LoVo (cell line): ENCODE measurements at places on chromosomes 1 and 21.

DNA sequence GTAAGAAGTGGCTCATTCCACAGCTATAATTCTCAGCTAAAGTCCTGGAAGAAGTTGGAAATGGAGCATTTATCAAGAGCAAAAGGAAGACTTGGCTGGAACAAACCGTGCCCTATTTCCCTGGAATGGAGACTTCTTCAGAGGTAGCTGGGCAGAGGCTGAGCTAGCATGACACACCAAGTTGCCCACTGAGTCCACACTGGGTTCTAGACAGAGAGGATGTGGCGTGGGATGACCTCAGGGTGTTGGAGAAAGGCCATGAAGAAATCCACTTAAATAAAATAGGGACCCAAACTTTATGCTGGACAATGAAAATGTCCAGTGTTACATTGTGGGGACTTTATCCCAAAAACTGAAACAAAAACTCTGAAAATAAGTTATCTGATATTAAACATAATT, 116.2 kb downstream of the KCNJ6 start:
- DNase-seq = no peak

GRCh38 chr1:169426174-169426705, 1.0 kb downstream of the CCDC181 start:
- no peak for DNase-seq

- DNase-seq = no peak
Measured at GRCh38 chr1:243842161-243842560, 7.9 kb downstream of the AKT3 start.

- DNase-seq = peak; percentile 86
Measured at GRCh38 chr1:15152318-15153183, 996 bp upstream of the TMEM51 start.

GRCh38 chr1:33726274-33726804, 137.5 kb upstream of the HMGB4 start:
- DNase-seq = no peak

DNA sequence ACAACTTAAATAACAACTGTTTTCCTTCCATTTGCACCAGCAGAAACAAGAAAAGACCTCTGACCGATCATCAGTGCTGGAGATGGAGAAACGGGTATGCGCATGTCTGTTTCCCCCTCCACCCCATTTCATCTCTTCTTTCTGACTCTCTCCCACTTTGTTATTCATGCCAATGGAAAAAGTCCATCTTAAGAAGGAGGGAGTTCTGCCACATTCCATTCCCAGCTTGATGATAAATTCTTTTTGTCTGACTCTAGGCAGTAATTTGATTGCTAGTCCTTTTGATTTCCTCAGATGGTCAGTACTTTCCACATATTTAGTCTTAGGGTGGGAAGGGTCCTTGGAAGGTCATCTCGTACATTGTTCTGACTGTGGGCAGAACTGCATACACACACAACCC, 142.5 kb downstream of the SYT2 start:
- no peak for DNase-seq

DNA sequence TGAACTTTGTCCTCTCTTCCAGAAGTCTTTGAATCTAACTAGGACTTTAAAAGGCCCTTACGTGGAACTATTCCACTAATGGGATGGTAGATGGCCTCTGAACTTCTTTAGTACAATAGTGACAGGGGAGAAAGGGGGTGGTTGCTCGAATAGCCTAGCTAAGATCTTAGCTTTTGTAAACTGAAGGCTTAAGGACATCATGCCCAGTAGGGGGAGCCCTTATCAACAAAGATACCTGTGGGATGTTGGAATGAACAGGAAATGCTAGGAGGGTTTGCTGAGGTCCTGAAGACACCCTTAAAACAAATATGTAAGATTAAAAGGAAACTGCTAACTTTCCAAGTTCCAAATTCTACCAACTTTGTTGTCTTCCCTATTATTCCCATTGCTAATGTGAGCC, 33.2 kb downstream of the NHLH2 start:
- peak; percentile 70 for DNase-seq

DNA sequence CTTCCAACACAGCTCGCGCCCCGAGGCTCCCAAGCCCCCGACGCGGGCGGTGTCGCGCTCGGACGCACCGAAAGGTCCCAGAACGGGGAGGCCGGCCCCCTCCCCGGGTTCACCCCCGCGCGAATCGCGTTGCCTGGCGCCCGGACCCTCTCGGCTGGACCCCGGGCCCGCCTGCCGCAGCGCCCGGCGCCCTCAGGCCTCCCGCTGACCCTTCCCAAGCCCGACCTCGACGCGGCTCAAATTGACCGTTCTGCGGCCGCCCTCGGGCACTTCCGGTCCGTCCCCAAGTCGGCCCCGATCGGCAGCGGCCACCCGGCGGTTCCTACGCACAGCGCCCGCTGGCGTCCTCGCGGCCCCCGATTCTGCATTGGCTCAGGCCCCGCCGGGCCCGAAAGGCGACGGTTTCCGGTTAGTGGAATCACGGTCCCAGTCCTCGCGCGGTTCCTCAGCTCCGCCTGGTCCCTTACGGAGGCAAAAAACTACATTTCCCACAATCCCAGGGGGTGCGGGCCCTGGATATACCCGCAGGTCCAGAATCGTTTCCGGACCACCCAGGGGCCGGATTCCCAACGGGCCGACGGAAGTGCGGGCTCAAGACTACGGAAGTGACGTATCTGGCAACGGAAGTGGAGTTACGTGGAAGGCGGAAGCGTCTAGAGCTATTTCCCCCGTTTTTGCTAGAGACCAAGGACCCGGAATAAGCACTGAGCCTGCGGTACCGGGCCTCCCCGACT, at the start of gene AURKAIP1:
Gene AURKAIP1 (minus strand): TSS at position 279 of the 734 bp plus-strand sequence. CDS start 451 bp downstream, outside the sequence.
- DNase-seq = peak; percentile 99

GRCh38 chr1:155105604-155106011, 22.1 kb upstream of the EFNA1 start:
- no peak for DNase-seq

DNA sequence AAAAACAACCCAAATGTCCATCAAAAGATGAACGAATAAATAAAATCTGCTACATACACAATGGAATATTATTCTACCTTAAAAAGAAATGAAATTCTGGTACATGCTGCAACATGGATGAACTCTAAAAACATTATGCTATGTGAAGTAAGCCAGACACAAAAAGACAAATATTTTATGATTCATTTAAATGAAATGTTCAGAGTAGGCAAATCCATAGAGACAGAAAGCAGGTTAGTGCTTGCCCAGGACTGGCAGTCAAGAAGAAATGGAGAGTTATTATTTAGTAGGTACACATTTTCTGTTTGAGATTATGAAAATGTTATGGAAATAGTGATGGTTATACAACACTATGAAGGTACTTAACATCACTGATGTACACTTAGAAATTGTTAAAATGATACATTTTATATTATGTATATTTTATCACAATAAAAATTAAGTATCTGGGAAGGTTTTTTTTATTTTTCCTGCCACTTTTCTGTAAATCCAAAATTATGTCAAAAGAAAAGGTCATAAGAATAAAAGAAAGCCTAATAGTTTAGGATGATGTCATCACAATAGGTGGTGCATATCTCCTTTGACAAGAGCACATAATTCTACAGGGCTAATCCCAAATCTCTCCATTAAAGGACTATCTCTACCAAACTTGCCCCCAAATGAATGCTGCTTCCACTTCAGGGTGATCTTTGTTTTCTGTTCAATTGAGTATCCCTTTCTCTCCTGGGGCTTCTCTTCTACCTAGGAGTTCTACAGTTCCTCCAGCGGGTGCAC, 40.2 kb upstream of the FCER1A start:
- no peak for DNase-seq

GRCh38 chr1:18526436-18527275, 45.9 kb downstream of the KLHDC7A start:
- no peak for DNase-seq

- peak; percentile 45 for DNase-seq
Measured at GRCh38 chr1:212430955-212431394, 1.7 kb upstream of the NENF start.

DNA sequence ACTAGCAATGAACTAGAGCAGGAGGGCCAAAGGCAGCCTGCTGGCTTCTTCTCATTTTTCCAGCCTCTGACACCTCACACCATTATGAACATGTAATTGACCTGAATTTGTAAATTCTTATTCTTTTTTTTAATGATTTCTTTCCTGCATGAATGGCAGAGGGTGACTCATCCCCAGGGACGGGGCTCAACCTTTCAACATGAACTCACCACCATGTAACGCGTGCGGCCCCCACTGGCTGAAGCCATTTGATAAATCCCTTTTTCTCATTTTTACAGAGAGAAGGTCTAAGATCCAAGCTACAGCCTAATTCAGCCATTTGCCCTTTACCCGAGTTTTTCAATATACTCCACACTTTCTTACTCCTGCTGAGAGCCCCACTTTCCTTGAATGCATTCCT, 9.3 kb upstream of the ETS2 start:
- no peak for DNase-seq

- DNase-seq = peak; percentile 66
Measured at GRCh38 chr1:169546087-169546995, 39.9 kb downstream of the F5 start.

DNA sequence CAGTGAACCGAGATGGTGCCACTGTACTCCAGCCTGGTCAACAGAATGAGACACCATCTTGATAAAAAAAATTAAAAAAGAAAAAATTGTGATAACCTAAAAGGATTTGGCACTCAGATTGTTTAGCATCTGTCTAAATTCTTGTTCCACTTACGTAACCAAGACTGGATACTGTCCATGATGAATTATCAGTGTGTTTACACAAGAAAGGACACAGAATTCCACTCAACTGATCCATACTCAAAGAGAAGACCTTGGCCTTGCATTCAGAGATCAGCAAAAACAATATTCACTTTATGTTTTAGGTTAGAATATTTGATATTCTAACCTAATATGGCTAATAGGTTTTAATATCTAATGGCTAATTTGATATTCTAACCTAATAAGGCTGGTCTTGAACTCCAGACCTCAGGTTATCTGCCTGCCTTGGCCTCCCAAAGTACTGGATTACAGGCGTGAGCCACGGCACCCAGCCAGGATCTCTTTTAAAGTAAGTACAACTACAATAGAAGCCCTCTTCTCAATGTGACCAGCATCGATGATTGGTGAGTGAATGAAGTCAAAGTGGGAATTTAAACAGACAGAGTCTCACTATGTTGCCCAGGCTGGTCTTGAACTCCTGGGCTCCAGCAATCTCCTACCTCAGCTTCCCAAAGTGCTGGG, 43.1 kb upstream of the COX20 start:
- no peak for DNase-seq

DNA sequence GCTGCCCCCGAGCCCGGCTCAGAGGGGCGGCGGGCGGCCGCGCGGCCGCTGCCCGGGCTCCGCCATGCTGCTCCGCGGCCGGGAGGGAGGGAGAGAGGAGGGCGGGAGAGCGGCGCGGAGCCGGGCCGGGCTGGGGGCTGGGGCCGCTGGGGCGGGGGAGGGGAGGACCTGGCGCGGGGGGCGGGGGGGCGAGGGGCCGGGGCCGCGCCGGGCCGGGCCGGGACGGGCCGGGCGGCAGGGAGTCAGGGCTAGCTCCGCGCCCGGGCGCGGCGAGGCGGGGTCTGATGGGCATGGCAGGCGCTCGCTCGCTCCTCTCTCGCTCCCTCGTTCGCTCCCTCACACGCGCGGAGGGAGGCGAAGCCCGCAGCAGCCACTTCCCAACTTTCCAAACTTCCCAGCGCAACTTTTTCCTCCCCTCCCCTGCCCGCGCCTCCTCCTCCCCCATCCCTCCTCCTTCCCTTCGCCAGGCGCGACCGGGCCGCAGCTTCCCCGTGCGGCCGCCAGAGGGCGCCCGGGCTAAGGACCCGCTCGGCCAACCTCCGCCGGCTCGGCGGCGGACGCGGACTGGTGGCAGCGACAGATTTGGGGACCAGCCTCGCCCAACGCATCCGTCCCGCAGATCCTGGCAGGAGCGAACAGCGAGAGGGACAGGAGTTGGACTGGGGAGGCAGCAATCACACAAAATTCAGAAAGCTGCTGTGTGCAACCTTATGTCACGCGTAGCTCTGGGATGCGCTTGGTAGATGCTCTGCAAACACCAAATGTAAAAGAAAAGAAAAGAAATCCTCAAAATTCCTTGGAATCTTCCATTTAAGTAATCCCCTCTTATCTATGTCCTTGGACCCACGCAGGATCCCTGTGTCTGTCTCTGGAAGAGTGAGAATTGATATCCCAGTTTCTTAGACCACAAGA, at the start of gene TRABD2B:
Gene TRABD2B (minus strand): TSS at position 97 of the 912 bp plus-strand sequence.
- DNase-seq = peak; percentile 80

DNA sequence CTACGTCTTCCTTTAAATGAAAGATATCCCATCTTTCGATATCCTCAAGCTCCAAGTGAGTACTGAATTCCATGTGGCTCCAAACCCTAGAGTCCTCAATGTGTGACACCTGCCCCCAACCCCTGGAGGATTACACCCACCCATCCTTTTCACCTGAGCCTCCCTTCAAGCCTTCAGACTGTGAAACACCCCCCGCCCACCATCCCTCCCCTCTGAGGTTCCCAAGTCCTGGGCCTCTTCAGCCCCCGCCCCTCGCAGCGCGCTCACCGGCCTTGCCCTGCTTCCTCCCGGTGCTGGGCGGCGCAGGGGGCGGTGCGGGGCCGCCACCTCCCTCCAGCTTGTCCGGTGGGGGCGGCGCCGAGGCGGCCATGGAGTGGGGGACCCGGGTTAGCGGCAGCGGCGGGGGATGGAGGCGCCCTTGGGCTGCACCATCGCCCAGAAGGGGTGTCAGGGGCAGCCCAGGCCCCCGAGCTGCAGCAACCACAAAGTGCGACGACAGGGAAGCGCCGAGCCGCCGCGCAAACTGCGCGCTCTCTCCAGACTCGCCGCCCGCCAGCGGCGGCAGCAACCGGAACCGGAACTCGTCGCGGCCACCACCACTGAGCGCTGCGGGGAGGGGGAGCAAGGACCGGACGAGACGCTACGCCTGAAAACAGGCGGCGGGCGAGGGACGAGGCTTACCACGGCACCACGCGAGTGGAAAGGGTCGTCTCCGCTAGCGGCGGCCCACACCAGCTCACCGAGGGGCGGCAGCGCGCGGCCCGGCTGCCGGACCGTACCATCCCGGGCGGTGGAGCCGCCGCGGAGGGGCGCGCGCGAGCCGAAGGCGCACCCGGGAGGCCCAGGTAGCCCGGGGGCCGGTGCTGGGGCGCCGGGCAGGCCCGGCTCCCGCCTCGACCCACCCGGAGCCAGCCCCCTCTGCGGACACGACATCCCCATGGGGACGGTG, at the start of gene PYGO2:
Gene PYGO2 (minus strand): TSS at position 576 of the 949 bp plus-strand sequence. CDS start 206 bp downstream, at position 370.
- DNase-seq = peak; percentile 74

DNA sequence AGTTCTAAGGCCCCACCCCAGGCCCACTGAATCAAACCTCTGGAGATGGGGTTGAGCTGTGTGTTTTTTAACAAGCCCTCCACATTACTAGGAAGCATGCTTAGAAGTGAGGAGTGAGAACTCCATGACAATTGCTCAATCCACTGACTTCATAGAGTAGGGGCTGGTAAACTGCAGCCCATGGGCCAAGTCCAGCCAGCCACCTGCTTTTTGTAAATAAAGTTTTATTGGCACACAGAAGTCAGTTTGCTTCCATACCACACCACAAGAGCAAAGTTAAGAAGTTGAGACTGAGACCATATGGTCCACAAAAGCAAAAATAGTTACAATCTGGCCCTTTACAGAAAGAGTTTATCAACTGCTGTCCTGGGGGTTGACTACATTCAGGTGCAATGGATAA, 309.2 kb downstream of the SETD4 start:
- no peak for DNase-seq
